Omental fat pad (tissue), 4 donors: ENCODE measurements at places on chromosomes 13 and 19. TPM values are rescaled to one million over a fixed set of nuclear protein-coding genes. Genes with fewer than 3 reads are reported as not detected.
A peak's percentile ranks its signal among the peaks of the same experiment; 100 is the strongest.

DNA sequence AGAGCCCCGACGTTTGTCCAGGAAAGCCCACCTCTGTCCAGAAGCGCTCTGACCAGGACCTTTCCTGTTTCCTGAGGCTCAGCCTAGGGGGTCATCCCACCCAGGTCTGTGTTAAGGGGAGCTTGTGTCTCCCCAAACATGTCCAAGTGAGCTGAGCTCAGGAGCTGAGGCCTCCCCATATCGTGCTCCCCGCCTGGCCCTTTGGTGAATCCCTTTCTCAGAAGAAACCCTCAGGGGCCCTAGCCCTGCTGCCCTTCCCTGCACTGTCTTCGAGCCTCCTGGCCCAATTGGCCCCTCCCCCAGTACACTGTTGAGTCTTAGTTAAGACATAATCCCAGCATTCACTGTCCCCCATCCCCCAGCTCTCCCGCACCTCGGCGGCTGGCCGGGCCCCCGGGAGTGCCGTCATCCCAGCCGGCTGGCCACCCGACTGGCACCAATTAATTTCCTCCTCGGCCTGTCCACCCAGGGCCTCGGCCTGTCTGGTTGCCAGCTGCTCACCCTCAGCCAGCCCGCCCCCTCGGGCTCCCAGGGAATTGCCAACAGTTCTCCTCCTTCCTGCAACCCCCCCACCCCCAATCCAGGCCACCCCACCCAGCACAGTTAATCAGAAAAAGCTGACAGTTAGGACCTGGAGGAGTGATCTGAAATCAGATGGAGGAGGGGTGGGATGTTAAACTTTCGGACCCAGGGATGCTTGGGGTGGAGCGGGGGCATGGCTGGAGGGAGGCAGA lies 13.6 kb downstream of the IER2 start:
- no peak for DNase-seq

DNA sequence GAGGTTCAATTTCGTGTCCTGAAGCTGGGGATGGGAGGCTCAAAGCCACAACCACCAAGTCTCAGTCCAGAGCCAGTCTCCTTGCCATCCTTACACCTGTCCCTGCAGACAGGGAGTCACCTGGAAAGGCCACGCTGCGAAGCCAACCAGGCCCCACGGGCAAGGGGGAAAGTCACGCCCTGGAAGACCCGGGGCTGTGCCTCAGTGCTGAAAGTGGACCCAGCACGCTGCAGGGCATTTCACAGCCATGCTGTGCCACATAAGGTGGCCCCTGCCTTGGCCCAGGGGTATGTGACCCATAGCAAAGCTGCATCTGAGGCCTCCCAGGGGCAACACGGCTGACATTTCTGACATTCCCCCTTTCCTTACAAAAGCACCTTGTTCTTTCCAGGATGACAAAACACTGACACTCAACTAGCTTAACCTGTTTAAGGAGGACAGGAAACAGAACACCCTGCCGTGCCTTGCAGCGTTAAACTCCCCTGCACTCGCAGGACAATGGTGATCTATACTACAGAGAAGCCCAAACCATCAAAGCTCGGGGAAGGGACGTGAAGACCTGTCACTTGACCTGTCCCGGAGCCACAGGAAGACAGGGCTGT lies 14.8 kb downstream of the CHERP start:
- no peak for DNase-seq

DNA sequence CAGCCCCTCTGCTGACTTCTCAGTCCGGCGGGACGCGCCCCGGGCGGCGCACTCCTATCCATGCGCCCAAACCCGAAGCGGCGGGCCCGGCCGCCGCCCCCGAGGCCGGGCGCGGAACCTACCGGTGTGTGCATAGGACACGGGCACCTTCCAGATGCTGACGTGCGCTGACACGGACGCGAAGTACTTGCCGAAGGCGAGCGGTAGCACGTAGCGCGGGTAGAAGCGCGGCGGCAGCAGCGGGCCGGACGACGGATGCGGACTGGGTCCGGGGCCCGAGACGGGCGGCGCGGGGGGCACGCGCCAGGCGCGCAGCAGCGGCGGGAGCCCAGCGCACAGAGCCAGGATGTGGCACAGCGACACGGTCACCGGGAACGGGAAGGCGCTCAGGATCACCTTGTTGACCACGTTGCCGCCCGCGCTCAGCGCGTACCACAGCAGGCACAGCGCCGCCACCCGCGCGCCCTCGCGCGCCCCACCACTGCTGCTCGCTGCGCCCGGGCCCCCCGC lies 338 bp downstream of the SLC35E1 start:
- no peak for DNase-seq

DNA sequence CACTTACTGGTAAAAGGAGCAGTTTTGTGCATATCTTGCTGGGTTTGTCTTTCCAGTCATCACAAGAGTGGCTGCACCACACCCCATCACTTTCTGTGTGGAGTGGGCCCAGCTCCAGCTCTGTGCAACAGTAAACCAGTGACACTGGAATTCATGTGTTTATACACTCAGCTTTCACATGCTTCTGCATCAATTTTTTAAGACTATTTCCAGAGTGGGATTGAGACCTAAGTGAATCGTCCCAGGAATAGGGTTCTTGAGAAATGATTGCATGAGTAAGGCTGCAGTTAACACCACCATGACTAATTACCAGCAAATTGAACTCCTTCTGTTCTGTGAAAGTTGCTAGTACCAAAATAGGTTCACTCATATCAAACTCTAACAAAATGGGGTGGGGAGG lies 5.3 kb upstream of the CFAP97D2 start:
- no peak for DNase-seq

PPP6R1 gene
- 31.9 TPM for total RNA-seq

PLIN5 gene
- 42.5 TPM for total RNA-seq

DNA sequence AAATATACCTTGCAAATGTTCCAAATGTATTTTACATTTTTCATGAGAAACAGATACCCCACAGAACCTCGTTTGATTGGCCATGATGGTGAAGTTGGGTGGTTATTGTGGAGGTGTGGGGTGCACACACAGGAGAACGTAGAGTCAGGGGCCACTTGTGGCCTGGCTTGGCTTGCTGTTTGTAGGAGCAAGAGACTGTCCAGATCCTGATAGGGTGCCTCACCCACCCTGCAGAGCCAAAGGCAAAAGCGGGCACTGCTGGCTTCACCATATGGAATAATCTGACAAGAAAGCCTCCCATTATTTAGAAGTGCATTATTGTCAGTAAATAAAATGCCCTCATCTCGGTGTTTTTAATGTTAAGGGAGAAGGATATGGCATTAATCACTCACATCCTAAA lies 330.2 kb downstream of the TEX29 start:
- no peak for DNase-seq

- no peak for DNase-seq
These were observed 458.9 kb downstream of the SLITRK1 start for GRCh38 chr13:83423381-83423780.

- DNase-seq, result no peak
These were observed 300.0 kb downstream of the SPRY2 start for GRCh38 chr13:80040981-80041317.

GRCh38 chr13:20370815-20371421 lies 138.8 kb upstream of the GJB6 start:
- DNase-seq, result no peak

TEX29 gene
- total RNA-seq, result 0.94 TPM

GRCh38 chr13:112348642-112349345 lies 27.4 kb upstream of the SPACA7 start:
- no peak for DNase-seq

- no peak for DNase-seq
These were observed 77.9 kb downstream of the SOX1 start for GRCh38 chr13:112144616-112145550.

GRCh38 chr13:81577601-81578195 lies 1236.8 kb upstream of the SPRY2 start:
- DNase-seq, result no peak

DNA sequence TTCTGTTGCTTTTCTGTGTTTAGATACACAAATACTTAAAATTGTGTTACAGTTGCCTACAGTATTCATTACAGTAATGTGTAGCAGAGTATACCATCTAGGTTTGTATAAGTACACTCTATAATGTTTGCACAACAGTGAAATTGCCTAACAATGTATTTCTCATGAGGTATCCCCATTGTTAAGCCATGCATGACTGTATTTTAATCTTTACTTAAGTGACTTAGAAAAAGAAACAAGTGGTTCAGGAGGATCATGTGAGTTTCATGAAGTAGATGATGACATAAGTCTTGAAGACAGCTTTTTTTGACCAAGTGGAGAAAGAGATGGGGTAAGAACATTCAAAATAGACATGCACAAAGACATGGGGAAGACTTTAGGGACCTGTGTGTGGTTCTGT lies 8.4 kb upstream of the KCTD4 start:
- DNase-seq, result no peak

LMTK3 gene
- 0.47 TPM for total RNA-seq

GRCh38 chr13:23985060-23985459 lies 87.8 kb upstream of the C1QTNF9B start:
- DNase-seq, result no peak

DNA sequence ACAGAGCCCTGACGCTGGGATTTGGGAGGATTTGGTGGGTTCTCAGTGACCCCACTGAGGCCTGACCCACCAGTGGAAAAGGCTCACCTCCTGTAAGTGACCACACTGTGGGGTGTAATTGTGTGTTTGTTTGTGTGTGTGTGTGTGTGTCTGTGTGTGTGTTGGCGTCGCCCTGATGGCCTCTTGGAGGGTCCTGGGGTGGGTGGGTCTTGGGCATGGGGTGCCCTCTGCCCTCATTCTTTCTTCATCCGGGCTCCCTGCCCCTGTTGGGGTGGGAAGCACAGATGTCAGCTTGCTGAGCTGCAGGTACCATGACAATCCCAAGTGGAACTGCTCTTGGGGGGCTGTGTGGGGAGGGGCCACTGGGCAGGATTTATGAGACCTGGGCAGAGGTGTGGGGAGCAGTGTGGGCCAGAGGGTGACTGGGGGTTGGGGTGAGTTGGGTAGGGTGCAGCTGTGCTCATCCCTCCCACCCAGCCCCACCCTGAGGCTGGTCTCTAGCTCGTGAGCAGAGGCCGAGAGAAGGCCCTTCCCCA lies 22.8 kb downstream of the WTIP start:
- DNase-seq, result no peak

RASL11A gene
- 42.5 TPM for total RNA-seq

KLK8 gene
- 3.4 TPM for total RNA-seq

GRCh38 chr19:13865571-13866462 lies 11.1 kb upstream of the NANOS3 start:
- no peak for DNase-seq

GRCh38 chr13:96900986-96901385 lies 93.3 kb downstream of the OXGR1 start:
- DNase-seq, result no peak

PRRG2 gene
- total RNA-seq, result 5.2 TPM

ZNF878 gene
- 1.9 TPM for total RNA-seq

FSD1 gene
- not detected for total RNA-seq

OLFM4 gene
- total RNA-seq, result 0.79 TPM

ZNF442 gene
- total RNA-seq, result 7.9 TPM

GRCh38 chr13:23612731-23613130 lies 42.5 kb downstream of the TNFRSF19 start:
- no peak for DNase-seq

DNA sequence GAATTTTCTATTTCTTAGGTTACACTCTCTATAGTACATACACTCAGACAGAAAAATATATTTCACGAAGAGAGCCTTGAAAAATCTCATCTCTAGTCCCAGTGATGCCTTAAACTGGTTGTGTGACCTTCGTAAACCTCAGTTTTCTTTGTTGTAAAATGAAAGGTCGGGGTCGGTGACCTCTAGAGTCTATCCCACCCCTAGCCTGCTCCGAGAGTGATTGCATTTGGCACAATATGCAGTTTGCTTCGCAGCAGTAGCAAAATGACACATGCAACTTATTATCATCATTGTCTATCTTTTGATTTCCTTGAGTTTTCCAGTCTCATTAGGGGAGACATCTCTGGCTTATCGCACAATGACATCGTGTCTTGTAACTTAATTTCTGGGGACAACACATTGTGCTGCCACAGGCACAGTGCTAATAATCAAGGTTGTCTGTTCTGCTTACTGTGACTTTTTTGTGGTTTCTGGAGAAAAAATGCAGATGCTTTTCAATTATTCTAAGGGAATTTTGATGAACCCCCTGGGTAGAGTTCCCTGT lies 115.0 kb downstream of the GGACT start:
- no peak for DNase-seq

GRCh38 chr19:58395220-58395978 lies at the start of gene RNF225:
TSS of gene RNF225 (plus strand) at chr19:58395656. CDS start at chr19:58396090, 434 bp downstream.
- no peak for DNase-seq

DNA sequence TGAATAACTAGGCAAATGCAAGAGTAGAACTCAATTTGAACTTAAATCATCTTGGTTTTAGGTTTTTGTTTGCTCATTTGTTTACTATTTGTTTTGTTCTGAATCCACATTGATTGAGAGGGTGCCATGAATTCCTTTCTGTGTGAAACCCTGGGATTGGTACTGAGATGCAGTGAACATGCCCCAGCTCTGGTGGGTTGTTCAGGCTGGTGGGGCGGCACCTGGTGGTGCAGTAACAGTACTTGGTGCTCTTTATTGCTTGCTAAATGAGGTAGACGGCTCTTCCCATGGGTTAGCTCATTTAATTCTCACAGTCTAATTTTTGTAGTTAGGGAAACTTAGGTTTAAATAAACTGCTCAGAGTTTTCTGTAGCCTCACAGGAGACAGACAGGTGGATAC lies 48.4 kb downstream of the WASF3 start:
- DNase-seq, result no peak

SMIM44 gene
- not detected for total RNA-seq

N4BP2L1 gene
- 28.4 TPM for total RNA-seq

GRCh38 chr19:24033963-24034342 lies 53.0 kb upstream of the ZNF254 start:
- DNase-seq, result peak; percentile 43

DNA sequence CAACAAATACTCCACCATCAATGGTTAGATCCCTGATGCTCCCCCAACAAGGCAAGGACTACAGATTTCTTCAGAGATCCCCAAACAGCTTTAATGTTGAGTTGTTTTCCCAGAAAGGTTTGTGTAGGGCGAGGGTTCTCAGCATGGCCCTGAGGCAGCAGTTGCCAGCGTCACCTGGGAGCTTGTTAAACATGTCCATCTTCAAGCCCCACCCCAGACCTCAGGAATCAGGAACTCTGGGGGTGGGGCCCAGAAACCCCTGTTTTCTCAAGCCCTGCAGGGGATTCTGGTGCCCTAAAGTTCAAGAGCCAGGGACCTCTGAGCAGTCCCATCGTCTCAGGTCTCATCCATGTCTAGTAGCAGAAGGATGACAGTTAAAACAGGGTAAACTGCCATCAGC lies 9.6 kb downstream of the EFNB2 start:
- no peak for DNase-seq

DNA sequence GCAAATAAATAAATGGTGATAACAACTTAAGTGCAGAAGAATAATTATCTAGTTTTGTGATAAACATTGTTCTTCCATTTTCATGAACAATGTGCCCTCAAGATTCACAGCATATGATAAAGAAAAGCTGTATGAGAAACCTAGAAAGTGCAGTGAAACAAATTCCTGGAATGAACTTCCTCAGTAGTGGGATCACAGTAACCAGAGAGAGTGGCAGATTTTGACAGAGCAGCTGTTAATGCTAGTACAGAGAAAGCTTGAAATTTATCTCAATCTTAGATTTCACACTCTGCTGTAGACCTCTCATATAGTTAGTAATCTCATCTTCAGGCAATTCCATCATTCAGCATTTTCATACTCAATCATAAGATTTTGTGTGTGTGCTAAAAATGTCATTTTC lies 664.9 kb downstream of the PCDH9 start:
- DNase-seq, result no peak

TFPT gene
- 9.7 TPM for total RNA-seq
